ENCODE measurements at places on chromosomes 13 and 19.

- DNase-seq, result peak; percentile 53
Observed at GRCh38 chr19:38233740-38234251, 9.8 kb upstream of the DPF1 start.

DNA sequence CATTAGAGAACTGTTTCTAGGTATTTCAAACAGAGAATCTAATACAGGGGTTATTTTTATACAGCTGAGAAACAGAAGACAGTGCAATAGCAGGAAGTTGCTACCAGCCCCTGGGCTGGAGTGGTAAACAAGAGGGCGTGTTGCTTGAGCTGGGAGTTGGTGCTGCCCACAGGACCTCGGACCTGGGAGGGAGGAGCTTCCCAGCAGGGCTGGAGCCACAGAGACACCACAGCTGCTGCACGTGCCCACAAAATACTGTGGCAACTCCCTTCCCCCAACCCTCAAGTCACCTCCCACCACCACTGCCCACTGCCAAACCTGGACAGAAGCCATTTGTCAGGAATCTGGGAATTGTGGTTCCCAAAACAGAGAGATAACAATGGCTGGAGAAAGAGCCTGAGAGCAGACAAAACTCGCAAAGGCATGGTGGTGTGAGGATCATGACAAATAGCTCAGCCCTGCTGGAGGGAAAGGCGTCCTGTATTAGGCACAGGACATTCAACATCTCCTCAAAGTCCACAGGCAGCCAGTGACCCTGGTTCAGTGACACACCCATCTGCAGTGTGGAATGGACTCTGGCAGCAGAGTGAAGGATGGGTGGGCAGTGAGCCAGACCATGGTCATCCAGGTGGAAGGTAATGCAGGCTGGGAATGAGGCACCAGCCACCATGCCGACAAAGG, 57.2 kb downstream of the SPATA13 start:
- no peak for DNase-seq

DNA sequence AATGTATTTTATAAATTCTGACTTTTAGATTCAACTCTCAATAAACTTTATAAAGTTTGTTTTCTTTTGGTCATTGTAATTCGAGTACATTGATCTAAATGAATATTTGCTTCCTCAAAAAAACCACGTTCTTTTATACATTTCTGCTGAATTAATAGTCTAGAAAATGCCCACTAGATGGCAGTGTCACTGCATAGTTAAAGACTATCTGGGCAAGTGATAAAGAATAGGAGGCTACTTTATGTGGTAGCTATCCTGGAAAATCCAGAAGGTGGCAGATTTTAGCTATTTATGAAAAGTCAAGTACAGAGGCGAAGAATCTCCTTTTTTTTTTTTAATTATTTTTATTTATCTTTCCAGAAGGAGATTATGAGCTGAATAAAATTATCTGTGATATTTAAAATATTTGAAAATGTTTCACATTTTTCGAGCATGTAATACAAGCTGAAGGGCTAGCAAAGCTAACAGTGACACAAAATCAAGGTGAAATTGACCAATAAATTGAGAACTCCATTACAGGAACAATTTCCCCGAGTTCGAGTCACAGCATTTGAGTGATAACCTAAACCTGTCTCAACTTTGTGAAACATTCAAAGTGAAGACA, 221.8 kb downstream of the OLFM4 start:
- DNase-seq, result no peak

- DNase-seq, result no peak
Observed at GRCh38 chr13:76556627-76557026, 329.6 kb downstream of the KCTD12 start.

DNA sequence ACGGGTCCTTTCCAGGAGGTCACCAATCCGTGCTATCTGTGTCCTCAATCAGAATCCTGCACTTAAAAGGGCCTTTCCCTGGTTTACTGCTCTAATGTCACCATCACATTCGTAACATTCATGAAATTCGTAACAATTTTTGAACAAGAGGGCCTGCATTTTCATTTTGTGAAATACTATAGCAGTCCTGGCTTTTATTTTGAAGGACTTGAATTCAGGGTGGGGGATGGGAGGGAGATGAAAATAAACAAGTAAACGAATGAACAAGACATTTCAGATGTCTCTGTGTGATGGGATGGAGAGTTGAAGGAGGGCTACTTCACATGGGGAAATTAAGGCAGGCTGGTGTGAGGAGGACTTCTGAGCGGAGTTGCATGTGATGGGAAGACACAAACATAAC, 281.0 kb downstream of the TSHZ3 start:
- no peak for DNase-seq

- no peak for DNase-seq
Observed at GRCh38 chr19:18697680-18698079, 14.2 kb downstream of the CRTC1 start.

DNA sequence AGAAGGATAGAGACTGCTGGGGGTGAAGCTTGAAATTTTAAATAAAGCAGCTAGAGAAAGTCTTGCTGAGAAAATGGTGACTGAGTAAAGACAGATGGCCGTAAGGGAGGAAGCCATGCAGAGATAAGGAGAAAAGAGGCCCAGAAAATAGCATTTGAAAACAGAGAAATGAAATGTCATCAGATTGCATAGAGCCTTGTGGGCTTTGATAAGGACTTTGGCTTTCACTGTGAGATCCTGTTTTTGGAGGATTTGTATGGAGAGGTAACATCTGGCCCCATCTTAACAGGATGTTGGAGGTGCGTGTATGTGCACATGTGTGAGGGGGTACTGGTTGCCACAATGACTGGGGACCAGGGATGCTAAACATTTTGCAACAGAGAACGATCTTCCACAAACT, 19.5 kb upstream of the ATP8A2 start:
- DNase-seq, result no peak

- no peak for DNase-seq
Observed at GRCh38 chr19:18610556-18611326, 1.9 kb upstream of the TMEM59L start.

All from stimulated activated CD8-positive, alpha-beta memory T cell treated with anti-CD3 and anti-CD28 coated beads, Interleukin-15, amount 100 ng/mL, for 1 hour (primary cell).